ENCODE measurements at places on chromosomes 3 and 15.

GRCh38 chr3:172046268-172046915 is 7.0 kb downstream of the FNDC3B start:
- no peak for DNase-seq

- no peak for DNase-seq
Measured at GRCh38 chr3:85935171-85935570, 976.4 kb downstream of the CADM2 start.

DNA sequence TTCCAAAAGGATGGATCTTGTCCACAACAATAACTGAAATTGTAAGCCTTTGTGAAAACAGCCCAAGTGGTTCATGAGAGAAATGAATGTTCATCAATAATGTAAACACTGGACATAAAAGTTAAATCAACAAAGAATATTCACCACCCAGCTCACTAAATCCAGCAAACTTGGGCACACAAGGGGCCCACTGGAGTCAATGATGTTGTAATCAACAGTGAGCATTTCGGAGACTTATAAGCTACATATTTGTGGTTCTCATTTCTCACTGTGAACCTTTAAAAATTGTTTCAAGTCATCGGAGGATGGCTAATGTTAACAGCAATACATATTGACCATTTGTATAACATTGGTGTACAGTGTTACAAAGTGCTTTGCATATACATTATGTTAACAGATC is 63.1 kb downstream of the VGLL4 start:
- DNase-seq = peak; percentile 54

- peak; percentile 51 for DNase-seq
Measured at GRCh38 chr15:96243701-96244100, 86.8 kb upstream of the NR2F2 start.

DNA sequence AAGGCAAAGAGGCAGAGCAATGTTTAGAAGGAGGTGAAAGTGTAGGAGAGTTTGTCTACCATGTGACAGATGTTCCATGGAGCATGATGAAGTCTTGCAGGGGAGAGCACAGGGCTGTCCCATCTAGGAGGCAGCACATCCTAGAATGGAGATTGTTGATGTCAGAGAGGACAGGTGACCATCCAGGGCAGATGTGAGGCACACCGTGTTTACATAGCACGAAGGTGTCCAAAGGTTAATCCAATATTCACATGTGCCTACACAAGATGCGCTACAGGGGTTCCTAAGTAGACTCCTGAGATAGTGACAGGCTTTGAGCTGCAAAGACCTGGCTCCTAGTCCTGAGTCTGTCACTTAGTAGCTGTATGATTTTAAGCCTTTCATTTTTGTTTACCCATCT is 219.3 kb upstream of the SLCO3A1 start:
- no peak for DNase-seq

- peak; percentile 60 for DNase-seq
Measured at GRCh38 chr15:73965758-73966113, 26.4 kb downstream of the STOML1 start.

- DNase-seq = no peak
Measured at GRCh38 chr15:92091155-92091734, 237.7 kb downstream of the SLCO3A1 start.

- no peak for DNase-seq
Measured at GRCh38 chr3:147613725-147614124, 204.6 kb downstream of the ZIC1 start.

DNA sequence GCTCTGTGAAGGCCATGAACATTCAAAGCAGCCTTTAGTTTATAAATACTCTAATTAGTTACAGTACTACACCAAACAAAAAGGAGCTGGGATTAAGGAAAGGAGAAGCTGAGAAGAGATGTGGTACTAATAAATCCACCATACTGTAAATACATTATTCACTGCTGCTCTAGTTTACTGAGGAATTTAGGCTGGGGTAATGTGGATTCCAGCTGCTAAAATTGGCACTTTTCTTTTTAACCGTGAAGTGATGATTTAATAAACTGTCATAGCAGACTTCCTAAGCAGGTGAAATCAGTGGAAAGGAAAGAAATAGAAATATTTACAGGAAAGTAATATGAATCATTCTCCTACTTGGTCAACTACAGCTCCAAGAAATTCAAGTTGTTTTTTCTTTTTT is 88.7 kb downstream of the TFG start:
- no peak for DNase-seq

DNA sequence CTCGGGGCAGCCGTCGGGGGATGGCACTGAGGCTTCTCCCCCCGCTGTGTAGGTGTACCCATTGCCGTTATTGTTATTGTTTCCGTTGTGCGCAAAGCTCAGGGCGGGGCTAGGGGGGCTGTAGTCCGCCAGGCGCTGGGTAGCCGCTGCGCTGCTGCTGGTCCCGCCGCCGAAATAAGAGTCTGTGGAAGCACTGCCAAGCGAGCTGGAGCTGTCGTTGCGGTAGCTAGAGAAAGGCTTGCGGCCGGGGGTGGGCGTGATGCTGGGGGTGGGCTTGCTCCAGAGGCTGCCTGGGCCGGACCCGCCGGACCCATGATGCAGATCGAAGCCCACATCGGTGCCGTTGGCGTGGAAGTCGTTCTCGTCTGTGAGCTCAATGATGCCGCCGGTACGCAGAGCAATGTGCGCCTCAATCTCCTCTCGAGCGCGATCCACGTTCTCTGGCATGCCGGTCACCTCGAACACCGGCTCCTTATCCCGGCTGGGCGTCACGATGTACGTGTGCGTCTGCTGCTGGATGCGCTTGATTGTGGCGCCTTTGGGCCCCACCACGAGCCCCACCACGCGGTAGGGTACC is 1.9 kb downstream of the MEX3B start:
- DNase-seq = peak; percentile 14

GRCh38 chr15:41926185-41927056 is 32.6 kb upstream of the SPTBN5 start:
- peak; percentile 49 for DNase-seq

GRCh38 chr15:85828874-85829273 is 34.1 kb upstream of the KLHL25 start:
- DNase-seq = no peak

GRCh38 chr3:13528217-13528867 is 20.6 kb upstream of the FBLN2 start:
- no peak for DNase-seq

- peak; percentile 67 for DNase-seq
Measured at GRCh38 chr3:151890721-151891141, 17.3 kb downstream of the SUCNR1 start.

DNA sequence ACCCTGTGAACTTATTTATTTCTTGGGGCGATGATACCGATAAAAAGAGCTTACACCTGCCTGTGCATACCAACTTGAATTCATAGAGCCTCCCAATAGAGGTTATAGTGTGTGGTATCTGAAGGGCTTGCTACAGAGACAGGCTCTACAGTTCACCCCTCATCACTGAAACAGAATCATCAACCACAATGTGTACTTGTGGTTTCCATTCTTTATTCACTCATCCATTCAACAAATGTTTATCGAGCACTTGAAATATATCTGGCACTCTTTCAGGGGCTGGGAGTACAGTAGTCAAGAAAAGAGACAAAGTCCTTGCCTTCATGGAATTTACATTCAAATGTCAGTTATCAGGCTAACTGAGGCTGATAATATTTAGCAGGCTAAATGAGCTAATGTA is 134.4 kb upstream of the SKOR1 start:
- DNase-seq = peak; percentile 88

DNA sequence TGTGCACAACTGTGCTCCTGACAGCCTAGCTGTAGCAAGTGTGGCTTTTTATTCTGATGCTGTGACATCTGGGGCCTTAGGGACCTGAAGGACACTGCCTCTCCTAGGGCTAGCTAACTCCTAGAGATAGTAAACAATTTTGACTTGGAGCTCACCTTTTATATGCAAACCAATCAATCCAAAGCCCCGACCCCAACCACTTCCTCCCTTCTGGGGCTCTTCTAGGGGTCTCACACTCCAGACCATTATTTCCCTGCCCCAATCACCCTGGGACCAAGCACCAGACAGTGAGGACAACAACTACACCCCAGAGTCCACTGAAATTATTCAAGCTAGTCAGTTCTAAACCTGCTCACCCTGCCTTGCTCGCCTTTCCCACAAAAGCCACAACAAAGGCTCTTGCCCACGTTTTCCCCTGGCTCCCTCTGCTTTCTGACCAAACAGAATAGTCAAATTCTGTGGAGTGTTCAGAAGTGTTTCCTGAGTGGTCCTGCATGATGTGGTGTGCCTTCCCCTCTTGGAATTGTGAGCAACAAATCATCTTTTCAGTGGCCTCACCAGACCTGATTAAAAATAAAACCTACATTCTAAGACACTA is 84.2 kb upstream of the WNT5A start:
- DNase-seq = peak; percentile 29

GRCh38 chr15:30958219-30958618 is 33.2 kb downstream of the MTMR10 start:
- no peak for DNase-seq

All from amniotic epithelial cell (primary cell).